ENCODE measurements at places on chromosomes 5 and 9.

DNA sequence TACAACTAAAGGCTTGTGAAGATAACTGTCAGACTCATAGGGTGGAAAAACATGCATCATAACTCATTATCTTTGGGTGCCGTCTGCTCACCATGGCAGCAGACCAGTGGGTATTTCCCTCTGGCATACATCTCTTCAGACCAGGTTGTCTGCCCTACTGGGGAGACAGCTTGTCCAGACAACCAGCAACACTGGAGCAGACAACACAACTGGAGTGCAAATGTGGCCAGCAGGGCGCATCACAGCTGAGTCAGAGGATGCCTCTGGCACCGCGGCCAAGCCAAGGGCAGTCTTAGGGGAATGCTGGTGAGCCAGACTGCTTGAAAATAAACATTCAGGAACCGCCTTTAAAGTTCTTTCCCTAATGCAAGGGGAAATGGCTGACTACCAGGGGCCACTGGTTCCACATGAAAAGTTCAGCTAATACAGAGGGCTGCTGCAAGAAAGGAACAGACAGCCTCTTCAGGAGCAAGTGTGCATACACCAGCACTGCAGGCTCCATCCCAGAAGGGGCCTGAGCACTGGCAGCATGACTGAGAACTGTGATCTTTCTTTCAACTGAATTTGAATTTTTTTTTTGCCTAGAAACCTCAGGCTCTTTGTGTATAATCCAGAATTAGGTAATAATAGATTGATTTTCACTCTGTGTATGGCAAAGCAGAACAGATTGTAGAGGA lies 77.3 kb downstream of the MAMDC2 start:
- no peak for DNase-seq

GRCh38 chr9:93958819-93959682 lies 3.9 kb upstream of the BARX1 start:
- DNase-seq = peak; percentile 68

DNA sequence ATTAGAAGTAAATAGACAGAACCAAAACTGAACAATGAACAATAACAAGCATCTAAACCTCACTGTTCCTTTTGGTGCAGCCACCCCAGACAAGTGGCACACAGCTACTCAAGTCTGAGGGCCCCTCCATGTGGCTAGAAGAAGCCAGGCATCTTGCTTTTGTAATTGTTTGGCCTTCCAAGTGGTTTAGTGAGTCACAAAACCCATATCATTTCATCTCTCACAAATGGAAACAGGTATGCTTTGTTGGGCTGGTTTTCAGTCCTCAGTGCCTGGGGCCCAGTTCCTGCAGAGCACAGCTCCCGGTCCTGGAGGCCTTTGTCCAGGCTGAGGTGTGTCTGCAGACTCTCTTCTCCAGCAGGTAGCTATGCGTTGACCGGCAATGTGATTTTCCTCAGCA lies 16.7 kb downstream of the PRLR start:
- DNase-seq = no peak

DNA sequence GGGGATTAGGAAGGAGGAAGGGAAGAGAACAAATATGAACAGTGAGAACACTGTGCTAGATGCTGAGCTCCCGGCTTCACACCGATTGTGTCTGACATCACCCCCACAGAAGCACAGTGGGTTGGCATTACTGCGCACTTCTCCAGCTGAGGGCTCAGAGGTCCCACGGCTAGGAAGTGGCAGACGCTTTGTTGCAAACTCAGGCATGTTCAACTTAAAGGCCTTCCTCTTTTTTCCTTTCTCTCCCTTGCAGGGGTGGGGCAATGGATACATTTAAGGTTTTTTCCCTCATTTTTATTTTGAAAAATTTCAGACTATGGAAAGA lies 15.5 kb upstream of the SHB start:
- DNase-seq = no peak

GRCh38 chr9:76545191-76545590 lies 86.2 kb downstream of the GCNT1 start:
- no peak for DNase-seq

GRCh38 chr5:76978869-76979268 lies 26.0 kb downstream of the CRHBP start:
- no peak for DNase-seq

GRCh38 chr5:93915142-93915553 lies 173.7 kb upstream of the POU5F2 start:
- DNase-seq = peak; percentile 29

GRCh38 chr5:109750463-109750862 lies 60.7 kb downstream of the MAN2A1 start:
- no peak for DNase-seq
